Muscle of leg (tissue), 16 donors: ENCODE measurements at places on chromosomes 2 and 18. TPM values are rescaled to one million over a fixed set of nuclear protein-coding genes. Genes with fewer than 3 reads are reported as not detected.

The DYSF gene
- total RNA-seq: 51.6 TPM

The XDH gene
- total RNA-seq: under 0.01 TPM

The MYCN gene
- total RNA-seq: 5.9 TPM

The PLEKHH2 gene
- total RNA-seq: 15.3 TPM

The ZAP70 gene
- 3.2 TPM for total RNA-seq

The RABL2A gene
- total RNA-seq: 8.3 TPM

The RSAD2 gene
- 3.3 TPM for total RNA-seq

The SOCS6 gene
- 16.6 TPM for total RNA-seq

The DUSP11 gene
- total RNA-seq: 18.6 TPM

The SF3B6 gene
- total RNA-seq: 131 TPM

The ANKRD23 gene
- total RNA-seq: 6.5 TPM

The TSPYL6 gene
- total RNA-seq: 0.04 TPM

The BCL11A gene
- total RNA-seq: 1.1 TPM

The DCDC2C gene
- total RNA-seq: 0.18 TPM

The PTH2R gene
- total RNA-seq: 1.2 TPM

The PJVK gene
- total RNA-seq: 3.8 TPM

The ATP6V1C2 gene
- 1.1 TPM for total RNA-seq

The ZNF521 gene
- total RNA-seq: 67.1 TPM

The UGT1A8 gene
- total RNA-seq: not detected

The MAP3K20 gene
- 77.3 TPM for total RNA-seq

The DRC1 gene
- 0.31 TPM for total RNA-seq

The SKOR2 gene
- not detected for total RNA-seq

The TMEFF2 gene
- total RNA-seq: 7.7 TPM

The STAT4 gene
- 1.6 TPM for total RNA-seq

The RFTN2 gene
- total RNA-seq: 24.9 TPM

The SLC38A11 gene
- total RNA-seq: 0.35 TPM

The SCYGR4 gene
- not detected for total RNA-seq

The DIS3L2 gene
- total RNA-seq: 19.3 TPM

The SERPINB2 gene
- total RNA-seq: 0.27 TPM

The NBAS gene
- total RNA-seq: 57.5 TPM

The SPATS2L gene
- total RNA-seq: 144 TPM

The LYPD6B gene
- total RNA-seq: not detected

The VAMP5 gene
- total RNA-seq: 18.0 TPM

The EPAS1 gene
- 13.3 TPM for total RNA-seq

The SGO2 gene
- total RNA-seq: 5.3 TPM

The CHPF gene
- 58.8 TPM for total RNA-seq

The CHRNG gene
- total RNA-seq: 77.7 TPM

The PDE11A gene
- 0.62 TPM for total RNA-seq

The LAPTM4A gene
- 171 TPM for total RNA-seq

The SDC1 gene
- total RNA-seq: 8.4 TPM

The AQP12A gene
- total RNA-seq: not detected

The DPP4 gene
- total RNA-seq: 13.4 TPM

The STK16 gene
- 12.5 TPM for total RNA-seq

The GKN1 gene
- total RNA-seq: 0.09 TPM

The EN1 gene
- 3.7 TPM for total RNA-seq

The EVX2 gene
- total RNA-seq: 0.18 TPM

The RIT2 gene
- total RNA-seq: not detected

The CNGA3 gene
- 0.40 TPM for total RNA-seq
